ELR (cell line): ENCODE measurements at places on chromosomes 12 and 14.
A peak's percentile ranks its signal among the peaks of the same experiment; 100 is the strongest.

DNA sequence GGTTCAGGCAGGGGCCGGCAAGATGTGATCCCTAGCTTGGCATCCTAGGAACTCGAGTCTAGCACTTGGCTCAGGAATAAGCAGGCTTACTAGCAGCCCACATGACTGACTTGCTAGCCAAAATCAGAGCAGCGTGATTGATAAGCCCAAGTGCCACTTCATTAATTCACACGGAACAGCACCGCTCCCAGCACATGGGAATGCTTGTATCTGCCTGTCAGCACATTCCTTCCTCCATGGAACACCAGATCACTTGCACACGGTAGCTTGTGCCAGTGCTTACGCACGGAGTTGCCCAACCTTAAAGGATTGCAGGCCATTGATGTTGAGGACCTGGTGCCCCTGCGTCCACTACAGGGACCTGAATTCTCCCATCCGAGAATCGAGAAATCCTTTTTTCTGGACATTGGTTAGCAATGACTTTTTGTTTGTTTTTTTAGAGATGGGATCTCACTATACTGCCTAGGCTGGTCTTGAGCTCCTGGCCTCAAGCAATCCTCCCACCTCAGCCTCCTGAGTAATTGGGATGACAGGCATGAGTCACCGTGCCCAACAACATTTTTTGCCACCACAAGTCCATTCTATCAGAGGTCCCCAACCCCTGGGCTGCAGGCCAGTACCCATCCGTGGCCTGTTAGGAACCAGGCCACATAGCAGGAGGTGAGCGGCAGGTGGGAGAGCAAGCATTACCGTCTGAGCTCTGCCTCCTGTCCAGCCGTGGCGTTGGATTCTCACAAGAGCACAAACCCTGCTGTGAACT is 30.6 kb upstream of the TSPAN9 start:
- DNase-seq: peak; percentile 43

DNA sequence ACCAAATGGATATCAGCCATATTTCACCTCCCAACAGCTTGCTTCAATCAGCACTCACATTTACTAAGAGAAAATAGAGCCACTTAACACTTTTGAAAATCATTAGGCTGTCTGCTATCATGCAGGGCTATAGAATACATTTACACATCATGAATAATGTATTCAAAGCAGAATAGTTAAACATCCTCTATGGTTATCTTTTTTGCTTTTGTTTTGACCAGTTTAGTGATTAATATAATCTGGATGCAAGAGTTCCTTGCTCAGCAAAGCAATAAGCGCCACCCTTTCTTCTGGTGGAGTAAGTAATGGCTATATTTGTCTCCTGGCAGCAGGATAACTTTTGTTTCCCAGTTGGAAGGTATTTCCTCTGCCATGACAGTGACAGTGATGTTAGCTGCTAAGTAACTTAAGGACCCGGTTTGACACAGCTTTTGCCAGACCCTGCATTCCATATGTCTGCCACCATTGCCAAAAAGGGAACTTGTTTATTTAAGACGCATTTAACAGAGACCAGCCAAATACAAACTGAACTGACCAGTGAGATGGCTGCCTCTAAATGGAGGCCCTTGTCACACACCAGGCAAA is 70.3 kb upstream of the NR2C1 start:
- DNase-seq: no peak

- no peak for DNase-seq
Measured at GRCh38 chr12:89781156-89781555, 72.5 kb upstream of the ATP2B1 start.

DNA sequence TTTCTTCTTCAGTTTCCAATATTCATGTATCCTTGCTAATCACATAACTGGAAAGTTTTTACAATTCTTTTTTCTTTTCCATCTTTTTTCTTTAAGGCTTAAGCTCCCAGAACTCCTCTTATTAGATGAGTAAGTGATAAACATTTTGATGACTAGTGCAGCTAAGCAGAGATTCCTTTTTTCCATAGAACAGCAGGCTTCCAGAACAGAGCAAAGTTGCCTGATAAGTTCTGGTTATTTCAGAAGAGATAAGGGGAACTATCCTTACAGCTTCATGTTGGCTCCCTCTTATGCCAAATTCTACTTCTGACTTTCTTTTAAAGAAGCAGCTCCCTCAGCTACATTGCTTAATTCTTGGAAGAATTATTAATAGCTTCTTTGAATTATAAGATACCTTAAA is 194.7 kb upstream of the FAR2 start:
- DNase-seq: no peak

GRCh38 chr12:47377414-47378221 is 297.9 kb upstream of the AMIGO2 start:
- DNase-seq: peak; percentile 94

DNA sequence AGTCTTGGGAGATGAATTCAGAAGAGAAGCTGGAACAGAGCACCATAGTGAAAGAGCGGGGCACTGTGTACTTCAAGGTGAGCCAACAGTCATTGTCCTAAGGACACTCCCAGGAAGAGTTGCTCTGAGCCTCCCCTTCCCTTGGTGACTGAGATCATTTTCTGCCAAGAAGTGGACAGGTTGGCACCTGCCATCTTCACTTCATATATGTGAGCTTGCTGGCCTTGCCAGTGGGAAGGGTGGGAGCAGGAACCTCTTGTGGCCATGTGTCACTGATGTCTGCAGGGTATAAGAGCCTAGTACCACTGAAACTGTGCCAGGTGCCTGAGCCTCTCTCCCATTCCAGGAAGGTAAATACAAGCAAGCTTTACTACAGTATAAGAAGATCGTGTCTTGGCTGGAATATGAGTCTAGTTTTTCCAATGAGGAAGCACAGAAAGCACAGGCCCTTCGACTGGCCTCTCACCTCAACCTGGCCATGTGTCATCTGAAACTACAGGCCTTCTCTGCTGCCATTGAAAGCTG is 5.3 kb downstream of the FKBP4 start:
- DNase-seq: no peak

DNA sequence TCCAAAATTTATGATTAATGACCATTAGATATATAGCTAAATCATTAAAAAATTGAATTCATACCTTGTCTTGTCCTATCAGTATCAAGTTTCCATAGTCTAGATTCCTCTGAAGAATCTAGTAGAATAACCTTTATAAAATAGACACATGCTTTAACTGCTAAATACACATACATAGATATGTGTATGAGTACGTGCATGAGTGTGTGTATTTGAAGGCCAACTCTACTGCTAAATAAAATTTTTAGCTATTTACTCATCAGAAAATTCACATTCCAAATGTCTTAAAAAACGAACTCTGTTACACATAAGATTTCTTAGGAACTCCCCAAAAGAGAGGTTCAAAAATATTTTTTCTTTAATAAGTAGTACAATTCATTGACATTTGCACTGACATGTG is 233.0 kb downstream of the SSPN start:
- peak; percentile 25 for DNase-seq

GRCh38 chr14:55884819-55885218 is 233.4 kb upstream of the PELI2 start:
- no peak for DNase-seq

DNA sequence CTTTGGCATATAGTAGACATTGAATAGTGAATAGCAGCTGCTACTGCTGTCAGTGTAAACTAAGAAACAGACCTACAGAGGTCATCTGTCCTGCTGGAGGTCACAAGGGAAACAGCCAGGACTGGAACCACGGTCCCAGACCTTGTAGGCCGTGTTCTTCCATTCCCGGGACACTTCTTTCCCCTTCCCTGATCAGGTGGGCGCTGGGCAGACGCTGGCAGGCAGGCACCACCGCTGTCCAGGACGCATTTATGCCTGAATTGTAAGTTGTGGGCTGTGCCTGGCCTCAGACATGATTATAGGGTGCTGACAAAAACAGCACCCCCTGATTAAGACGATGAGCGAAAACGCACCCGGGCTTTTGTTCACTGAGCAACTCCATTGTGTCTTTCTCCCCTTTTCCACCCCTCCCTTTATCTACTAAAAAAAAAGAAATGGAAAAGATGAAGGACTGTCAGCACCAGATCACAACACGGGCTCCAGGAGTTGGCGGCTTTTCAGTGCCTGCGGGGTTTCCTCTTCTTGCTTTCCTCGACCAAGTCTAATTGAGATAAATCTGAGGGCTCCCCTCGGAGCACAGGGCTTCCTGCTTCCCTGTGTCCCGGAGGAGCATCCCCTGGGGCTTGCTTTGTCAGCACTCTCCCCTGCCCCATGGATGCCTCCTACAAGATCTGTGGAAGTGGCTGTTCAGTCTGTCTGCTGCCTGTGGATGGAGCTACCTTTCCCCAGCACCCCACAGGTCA is 80.6 kb downstream of the TSPAN9 start:
- no peak for DNase-seq

DNA sequence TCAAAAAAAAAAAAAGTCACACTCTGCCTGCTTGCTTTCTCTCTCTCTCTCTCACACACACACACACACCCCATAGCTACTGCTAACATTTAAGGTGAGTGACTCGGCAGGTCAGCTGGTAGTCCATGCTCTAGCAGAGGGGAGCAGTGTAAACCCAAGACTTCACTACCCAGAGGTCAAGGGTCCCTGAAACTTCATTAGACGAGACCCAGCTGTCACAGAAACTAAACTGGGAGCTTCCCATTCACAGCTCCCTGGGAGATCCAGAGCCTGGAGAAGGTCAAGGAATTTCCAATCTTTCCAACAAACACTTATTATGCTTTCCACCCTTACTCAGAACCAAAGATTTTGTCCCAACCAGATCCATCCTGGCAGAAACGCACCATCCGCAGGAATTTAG is 33.2 kb downstream of the CKAP4 start:
- no peak for DNase-seq

DNA sequence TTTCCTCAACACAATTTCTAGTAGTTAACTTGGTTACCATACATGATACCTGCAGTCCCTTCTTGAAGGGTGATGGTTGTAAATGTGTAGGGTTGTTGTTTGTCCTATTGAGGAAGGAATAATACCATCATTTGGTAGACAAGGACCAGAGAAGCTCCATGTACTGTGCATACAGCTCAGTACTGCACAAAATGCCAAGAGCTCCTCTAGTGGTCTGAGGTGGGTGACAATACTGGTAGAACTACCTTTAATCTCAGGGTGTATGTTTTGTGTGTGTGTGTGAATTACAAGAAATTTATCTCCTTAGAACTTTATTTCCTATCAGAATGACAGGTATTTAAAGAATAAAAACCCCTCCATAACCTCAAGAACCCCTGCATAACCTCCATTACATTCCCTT is 575.3 kb downstream of the TMTC2 start:
- no peak for DNase-seq

GRCh38 chr12:124867401-124867930 is 3.8 kb upstream of the SCARB1 start:
- DNase-seq: peak; percentile 50

GRCh38 chr14:60807971-60808370 is 73.4 kb downstream of the MNAT1 start:
- DNase-seq: peak; percentile 23
